Suprapubic skin (tissue), 4 donors: ENCODE measurements at places on chromosomes 7 and 10.

GRCh38 chr7:158410720-158411119, 176.9 kb downstream of the PTPRN2 start:
- no peaks in the 10 kb centered on the region for H3K36me3 ChIP-seq
- no peaks in the 10 kb centered on the region for H3K27me3 ChIP-seq
- no peaks in the 10 kb centered on the region for H3K4me1 ChIP-seq
- no peak overlapping the region for H3K27ac ChIP-seq
- peak; percentile 75 for DNase-seq

DNA sequence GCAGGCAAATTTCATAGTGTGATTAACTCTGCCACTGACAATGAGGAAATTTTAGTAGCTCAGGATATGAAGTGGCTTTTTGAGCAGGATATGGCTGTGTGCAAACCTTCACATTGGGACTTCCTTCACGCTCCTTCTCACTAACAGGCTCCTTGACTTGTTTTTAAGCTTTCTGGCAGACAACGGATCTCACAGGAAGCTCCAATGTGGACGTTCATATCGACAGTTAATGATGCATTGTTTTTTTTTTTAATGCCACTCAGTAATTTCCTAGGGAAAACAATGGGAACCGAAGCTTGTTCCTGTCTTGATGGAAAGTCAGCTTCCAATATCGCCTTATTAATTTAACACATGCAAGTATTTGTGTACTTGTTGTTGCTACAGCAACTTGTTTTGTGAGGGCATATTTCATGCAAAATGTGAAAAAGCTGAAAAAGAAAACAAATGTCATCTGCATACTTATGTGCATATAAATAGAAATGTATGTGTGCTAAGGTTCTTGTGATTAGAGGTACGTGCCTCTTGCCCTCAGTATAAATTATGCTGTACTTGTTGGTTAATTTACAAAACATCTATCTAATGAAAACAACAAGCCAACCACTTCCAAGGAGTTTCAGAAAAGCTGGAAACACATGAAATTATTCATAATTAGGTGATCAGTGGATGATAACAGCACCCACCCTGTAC, 84.7 kb downstream of the NRP1 start:
- no peak overlapping the region for H3K4me3 ChIP-seq
- peaks cover 3% of the 10 kb centered on the region for H3K4me1 ChIP-seq
- peak overlapping the region; percentile 12 for H3K27ac ChIP-seq
- H3K36me3 ChIP-seq = peaks cover 45% of the 10 kb centered on the region
- DNase-seq = no peak

DNA sequence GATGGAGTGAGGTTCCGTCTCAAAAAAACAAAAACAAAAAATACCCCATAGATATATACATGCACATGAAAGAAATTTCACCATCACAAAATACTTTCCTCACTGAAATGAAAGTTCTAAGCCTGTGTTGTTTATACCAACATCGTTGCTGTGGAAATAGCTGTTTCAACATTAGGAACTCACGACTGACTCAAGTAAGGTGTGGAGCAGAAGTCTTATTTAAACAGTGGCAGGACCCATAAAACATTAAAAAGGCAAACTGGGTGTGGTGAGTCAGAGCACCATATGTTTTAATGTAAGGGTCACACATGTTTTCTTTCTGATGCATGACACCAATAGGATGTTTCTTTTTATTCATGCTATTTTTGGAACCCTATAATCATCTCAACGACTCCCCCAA, 48.3 kb downstream of the BAIAP2L1 start:
- no peaks in the 10 kb centered on the region for H3K27me3 ChIP-seq
- no peaks in the 10 kb centered on the region for H3K36me3 ChIP-seq
- no peak overlapping the region for H3K4me3 ChIP-seq
- DNase-seq = no peak
- peaks cover 22% of the 10 kb centered on the region for H3K4me1 ChIP-seq
- H3K27ac ChIP-seq = peak overlapping the region; percentile 6

DNA sequence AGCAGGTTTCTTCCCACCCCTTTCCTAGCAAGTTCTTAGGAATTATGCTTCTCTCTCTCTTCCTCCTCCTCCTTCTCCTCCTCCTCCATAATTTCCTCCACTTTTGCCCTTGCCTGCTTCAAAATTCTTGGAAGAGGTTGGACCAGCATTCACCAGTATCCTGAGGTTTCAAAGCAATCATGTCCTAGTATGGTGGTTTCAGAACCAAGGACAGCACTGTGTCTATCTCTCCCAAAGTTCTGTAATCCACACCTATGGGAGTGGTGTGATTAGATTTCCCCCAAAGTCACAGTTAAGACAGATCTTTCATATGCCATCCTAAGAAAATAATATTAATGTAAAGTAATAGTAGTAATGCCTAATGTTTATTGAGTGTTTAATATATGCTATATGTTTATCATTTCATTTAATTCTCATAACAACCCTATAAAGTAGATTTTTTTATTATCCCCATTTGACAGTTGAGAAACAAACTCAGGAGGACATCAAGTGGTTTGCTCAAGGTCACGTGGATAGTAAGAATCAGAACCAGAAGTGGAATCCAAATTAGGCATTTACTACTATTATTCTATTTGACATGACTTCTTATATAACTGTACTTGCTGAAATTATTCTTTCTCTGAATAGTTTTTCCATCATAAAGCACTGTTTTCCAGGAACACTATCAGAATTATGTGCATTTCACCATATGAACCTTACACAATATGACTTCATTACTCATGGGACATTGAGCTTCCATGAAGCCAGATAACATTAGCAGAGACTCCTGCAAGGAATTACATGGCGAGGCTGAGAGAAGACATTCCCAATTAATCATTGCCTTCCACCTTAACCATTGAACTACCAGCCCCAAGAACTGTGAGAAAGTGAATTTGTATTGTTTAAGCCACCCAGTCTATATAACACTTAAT, 91.4 kb downstream of the IPMK start:
- no peaks in the 10 kb centered on the region for H3K27me3 ChIP-seq
- no peak for DNase-seq
- H3K4me1 ChIP-seq = no peaks in the 10 kb centered on the region
